ENCODE measurements at places on chromosomes 12 and 14. TPM values are rescaled to one million over a fixed set of nuclear protein-coding genes. Genes with fewer than 3 reads are reported as not detected.

The HRK gene
- total RNA-seq: 0.06 TPM

The SPIC gene
- total RNA-seq: 0.33 TPM

The ZNF140 gene
- total RNA-seq: 13.2 TPM

The CLEC2B gene
- 23.3 TPM for total RNA-seq

The SYNDIG1L gene
- 0.94 TPM for total RNA-seq

All from aorta (tissue), 5 donors.